NCI-H1694 treated with DMSO at 0.1 percent for 48 hours (cell line): ENCODE measurements at places on chromosomes 6 and 20.

DNA sequence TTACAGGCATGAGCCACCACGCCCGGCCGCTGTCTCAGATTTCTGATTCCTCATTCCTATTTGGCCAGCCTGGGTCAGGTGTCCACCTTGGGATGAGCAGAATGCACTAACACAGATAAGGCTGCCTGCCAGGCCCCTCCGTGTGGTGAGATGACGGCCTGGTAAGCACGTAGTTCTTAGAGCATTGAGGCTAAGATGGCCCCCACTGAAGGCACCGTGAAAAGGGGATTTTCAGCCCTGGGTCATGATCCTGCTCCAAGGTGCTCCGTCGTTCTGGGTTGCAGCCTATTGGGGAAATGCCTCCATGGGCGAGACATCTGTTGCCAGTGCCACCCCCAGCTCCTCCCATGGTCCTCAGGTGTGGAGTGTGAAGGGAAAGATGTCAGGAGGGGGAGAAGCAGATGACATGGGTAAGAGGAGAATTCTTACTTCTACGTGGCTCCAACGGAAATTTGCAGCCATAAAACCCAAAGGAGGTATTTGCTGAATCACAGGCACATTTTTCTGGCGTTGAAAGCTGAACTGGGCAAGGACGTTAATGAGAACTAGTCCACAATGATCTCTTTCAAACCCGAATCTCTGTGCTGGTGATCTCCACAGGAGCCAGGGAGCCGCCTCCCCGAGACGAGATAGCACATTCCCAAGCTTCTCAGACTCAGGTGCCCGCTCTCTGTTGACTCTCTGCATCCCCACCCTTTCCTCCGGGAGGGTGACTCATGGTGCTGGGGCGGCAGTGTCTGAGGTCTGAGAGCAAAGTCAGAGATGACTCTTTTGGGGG, 34.0 kb upstream of the BMP6 start:
- DNase-seq, result no peak

GRCh38 chr20:50712771-50713656, 18.4 kb upstream of the PARD6B start:
- no peak for DNase-seq

DNA sequence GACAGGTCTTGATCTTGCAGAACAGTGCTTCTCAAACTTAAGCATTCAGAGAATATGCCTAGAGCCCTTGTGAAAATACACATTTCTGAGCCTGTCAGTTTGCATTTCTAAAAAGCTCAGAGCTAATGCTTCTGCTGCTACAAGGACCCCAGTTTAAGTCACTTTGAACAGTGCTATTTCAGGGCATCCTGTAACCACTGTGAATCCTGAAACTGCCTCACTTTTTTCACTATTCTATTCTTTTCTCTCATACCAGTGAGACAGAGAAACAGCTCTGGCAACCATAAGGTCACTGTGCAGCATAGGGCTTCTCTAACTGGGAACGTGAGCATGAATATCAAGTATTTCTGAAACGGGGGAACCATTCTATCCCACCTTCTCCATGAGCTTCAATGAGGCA, 51.2 kb downstream of the LGSN start:
- no peak for DNase-seq

- DNase-seq, result peak; percentile 18
Observed at GRCh38 chr20:39885975-39886649, 802.9 kb downstream of the MAFB start.

GRCh38 chr6:111441678-111442243, 41.3 kb downstream of the REV3L start:
- no peak for DNase-seq

DNA sequence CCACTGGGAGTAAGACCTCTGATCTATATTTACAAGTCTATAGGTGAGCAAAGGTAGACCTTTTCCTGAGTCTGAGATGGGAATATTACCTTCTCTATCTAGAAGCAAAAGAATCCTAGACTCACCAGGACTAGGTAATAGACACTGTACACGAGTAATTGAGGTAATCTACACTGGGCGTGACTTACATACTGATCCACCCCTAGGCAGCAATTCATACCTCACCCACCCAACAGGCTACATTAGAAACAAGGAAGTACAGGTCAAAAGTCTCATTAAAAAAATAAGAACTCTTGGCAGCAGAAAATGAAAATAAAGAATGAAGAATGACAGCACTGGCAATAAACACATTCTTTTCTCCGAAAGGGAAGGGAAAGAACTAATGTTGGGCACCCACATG, 7.6 kb downstream of the CSNK2A1 start:
- DNase-seq, result no peak

DNA sequence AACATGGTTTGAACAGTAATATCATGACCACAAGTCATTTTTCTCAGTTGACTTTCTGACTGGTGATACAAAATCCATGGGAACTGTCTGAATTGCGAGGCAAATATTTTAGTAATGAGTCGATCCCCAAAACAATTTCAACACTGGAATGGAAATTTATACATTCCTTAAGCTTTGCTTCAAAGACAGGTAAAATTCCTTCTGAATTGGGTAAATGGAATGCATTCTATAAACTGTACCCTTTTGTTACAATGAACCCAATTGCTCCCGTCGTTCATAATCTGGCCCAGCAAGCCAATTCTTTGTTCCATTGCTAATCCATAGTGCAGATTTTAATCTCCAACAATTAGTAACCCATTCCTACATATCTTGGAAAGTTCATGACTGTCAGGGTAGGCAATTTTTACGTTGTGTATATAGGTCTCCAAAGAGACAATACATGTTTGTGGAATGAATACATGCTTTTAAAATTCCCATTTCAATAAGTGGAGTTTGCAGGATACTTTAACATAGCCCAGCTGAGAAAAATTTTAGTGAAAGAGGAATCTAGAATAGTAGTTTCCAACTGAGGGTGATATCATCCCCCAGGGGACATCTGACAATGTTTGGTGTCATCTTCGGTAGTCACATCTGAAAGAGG, 32.7 kb downstream of the CYP24A1 start:
- DNase-seq, result no peak

GRCh38 chr20:9301129-9302090, 213.0 kb upstream of the LAMP5 start:
- DNase-seq, result no peak

- no peak for DNase-seq
Observed at GRCh38 chr20:60001108-60001507, 42.9 kb downstream of the CDH26 start.

- no peak for DNase-seq
Observed at GRCh38 chr20:4952229-4952628, 49.1 kb downstream of the SLC23A2 start.

DNA sequence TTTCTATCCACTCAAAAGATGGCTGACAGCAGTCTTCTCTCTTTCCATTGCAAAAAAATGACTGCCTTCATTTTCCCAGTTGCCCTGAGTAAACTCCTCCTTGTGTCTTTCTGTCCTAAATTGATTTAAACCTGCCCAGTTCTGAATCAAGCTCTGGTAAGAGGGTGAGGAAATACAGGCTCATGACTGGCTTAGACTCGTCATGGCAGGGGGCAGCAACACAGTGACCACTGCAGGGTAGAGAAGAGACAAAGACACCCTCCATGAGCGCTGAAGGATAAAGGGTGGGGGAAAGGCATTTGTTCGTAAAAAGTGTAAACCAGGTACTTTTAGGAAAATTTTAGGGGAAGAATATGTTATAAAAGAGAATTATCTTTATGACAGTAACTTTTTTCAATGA, 738.2 kb upstream of the FLRT3 start:
- DNase-seq, result no peak

DNA sequence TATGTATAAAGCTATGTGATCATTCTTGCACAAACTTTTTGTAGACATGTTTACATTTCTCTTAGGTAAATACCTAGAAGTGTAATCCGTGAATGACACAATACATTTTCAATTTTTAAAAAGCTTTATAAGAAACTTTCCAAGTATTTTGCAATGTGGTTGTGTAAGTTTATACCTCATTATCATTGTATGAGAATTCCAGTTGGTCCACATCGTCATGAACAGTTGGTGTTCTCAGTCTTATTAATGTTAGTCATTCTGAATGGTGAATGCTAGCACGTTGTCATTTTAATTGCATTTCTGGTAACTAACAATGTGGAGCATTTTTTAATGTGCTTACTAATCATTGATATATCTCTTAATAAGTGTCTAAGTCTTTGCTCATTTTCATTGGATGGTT, 116.5 kb upstream of the F13A1 start:
- DNase-seq, result no peak

- no peak for DNase-seq
Observed at GRCh38 chr20:64040231-64041039, 4.5 kb downstream of the C20orf204 start.

GRCh38 chr6:14083751-14084150, 33.8 kb upstream of the CD83 start:
- no peak for DNase-seq

GRCh38 chr20:36726168-36726567, 19.7 kb downstream of the NDRG3 start:
- DNase-seq, result no peak

DNA sequence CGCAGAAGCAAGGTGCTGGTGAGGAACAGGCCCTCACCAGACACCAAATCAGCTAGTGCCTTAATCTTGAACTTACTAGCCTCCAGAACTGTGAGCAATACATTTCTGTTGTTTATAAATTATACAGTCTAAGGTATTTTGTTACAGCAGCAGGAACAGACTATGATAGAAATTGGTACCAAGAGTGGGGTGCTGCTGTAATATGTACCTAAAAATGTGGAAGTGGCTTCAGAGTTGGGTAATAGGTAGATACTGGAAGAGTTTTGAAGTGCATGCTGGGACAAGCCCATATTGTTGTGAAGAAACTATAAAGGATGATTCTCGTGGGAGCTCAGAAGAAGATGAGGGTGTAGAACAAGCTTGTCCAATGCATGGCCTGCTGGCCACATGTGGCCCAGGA, 866.8 kb downstream of the C6orf118 start:
- no peak for DNase-seq

GRCh38 chr6:161443848-161444247, 170.0 kb upstream of the AGPAT4 start:
- DNase-seq, result no peak

GRCh38 chr6:150418827-150419594, 50.2 kb downstream of the IYD start:
- no peak for DNase-seq
